Dermis blood vessel endothelial cell (primary cell): ENCODE measurements at places on chromosomes 7 and 10.

DNA sequence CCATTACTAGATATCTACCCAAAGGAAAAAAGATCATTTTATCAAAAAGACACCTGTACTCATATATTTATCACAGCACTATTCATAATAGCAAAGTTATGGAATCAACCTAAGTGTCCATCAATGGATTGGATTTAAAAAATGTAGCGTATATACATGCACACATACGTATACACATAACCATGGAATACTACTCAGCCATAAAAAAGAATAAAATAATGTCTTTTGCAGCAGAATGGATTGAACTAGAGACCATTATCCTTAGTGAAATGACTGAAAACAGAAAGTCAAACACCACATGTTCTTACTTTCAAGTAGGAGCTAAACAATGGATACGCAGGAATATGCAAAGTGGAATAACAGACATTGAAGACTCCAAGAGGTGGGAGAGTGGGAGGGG, 157.7 kb upstream of the LAMB4 start:
- no peak for DNase-seq

DNA sequence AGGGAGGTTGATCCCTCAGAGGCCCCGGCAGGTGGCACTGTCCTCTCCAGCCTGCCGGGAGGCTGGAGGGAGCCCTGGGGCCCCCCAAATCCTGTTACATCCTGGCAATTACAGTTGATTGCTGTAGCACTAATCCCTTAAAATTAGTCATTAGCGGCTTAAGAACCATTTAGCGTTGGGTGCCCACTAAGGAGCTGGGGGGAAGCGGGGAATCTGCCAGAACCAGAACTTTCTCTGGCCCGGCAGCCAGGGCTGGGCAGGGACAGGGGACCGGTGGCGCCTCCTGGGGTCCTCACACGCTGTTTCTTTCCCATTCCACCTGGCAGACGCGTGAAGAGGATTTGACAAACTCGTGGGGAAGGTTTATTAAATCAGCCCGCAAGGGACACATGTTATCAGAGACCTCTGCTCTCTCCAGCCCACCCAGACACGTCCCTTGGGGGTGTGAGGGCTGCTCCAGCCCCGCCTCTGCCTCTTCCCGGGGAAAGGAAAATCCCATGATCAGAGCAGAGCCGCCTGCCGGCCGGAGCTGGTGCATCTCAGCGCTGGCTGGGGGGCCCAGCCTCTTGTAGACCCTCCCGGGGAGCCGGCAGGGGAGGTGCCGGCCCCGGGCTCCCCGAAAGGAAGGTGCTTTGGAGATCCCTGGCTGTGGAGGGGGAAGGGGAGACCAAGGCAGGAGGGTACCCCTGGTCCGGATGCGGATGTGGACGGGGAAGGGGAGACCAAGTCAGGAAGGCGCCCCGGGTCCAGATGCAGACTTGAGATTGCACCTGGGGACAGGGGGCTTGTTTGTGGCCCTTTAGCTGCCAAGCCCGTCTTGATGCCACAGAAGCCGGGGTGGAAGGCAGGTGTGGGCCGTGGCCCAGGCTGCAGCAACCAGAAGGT, 142.7 kb downstream of the ELFN1 start:
- DNase-seq: peak; percentile 37

- DNase-seq: no peak
These were observed 35.2 kb downstream of the EEPD1 start for GRCh38 chr7:36188266-36188665.

GRCh38 chr7:29102558-29103151, 43.7 kb downstream of the CPVL start:
- DNase-seq: peak; percentile 82

- DNase-seq: peak; percentile 69
These were observed 1.3 kb upstream of the FZD8 start for GRCh38 chr10:35643151-35644049.

GRCh38 chr7:121300685-121301420, 27.9 kb upstream of the WNT16 start:
- no peak for DNase-seq

DNA sequence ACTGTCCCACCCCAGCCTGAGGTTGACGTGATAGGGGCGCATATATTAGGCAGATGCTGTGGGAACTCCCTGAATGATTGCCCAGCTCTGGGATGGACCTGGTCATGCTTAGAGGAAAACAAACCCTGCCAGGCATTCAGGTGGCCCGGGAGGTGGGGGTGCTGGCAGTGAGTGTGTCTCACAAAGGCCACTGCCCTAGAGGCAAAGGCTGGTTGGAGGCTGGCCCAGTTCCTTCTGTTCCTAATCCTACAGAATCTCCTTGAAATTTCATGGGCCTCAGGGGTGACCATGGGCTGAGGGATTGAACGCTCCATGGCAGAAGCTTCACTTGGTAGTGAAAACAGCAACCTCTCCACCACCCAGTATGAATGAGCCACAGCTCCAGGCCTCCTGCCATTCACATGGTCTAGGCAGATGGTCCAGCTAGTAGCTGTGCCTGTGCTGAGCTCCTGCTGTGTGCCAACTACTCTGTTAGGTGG, 25.6 kb downstream of the ADRA2A start:
- no peak for DNase-seq

DNA sequence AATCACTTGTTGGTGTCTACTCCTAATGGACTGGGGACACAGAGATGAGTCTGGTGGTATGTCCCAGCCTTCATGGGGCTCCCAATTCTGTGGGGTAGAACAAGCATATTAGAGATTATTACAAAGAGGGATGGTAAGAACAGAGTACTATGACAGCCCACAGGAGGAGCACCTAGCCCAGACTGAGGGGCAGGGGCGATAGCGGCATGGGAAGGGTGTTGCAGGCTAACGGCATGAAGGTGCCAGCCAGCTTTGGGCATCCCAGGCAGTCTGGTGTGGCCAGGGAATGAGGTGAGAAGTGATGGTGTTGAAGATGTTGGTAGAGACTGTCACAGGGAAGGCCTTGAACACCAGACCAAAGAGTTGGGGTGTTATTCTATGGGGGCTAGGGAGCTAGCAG, 280.0 kb downstream of the RPS24 start:
- DNase-seq: no peak

GRCh38 chr7:137007001-137007694, 138.7 kb downstream of the CHRM2 start:
- no peak for DNase-seq

DNA sequence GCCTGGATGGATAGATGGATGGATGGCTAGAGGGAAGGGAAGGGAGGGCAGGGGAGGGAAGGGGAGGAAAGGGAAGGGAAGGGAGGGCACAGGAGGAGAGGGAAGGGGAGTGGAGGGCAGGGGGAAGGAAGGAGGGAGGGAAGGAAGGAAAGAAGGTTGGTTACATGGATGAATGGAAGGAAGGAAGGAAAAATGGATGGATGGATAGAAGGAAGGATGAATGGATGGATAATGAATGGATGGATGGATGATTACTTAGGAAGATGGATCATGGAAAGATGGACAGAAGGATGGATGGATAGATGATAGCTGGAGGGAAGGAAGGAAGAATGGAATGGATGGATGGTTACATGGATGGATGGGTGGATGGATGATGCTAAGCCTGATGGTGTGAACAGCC, 451.7 kb upstream of the FOXK1 start:
- no peak for DNase-seq

- DNase-seq: no peak
These were observed 259.9 kb downstream of the FGFR2 start for GRCh38 chr10:121338206-121338980.

- peak; percentile 88 for DNase-seq
These were observed at the start of gene EBF3 for GRCh38 chr10:129963641-129964501. TSS of gene EBF3 (minus strand) at chr10:129964274. CDS start at chr10:129963768, 506 bp downstream.

GRCh38 chr10:108112218-108112617, 947.7 kb upstream of the SORCS1 start:
- no peak for DNase-seq

DNA sequence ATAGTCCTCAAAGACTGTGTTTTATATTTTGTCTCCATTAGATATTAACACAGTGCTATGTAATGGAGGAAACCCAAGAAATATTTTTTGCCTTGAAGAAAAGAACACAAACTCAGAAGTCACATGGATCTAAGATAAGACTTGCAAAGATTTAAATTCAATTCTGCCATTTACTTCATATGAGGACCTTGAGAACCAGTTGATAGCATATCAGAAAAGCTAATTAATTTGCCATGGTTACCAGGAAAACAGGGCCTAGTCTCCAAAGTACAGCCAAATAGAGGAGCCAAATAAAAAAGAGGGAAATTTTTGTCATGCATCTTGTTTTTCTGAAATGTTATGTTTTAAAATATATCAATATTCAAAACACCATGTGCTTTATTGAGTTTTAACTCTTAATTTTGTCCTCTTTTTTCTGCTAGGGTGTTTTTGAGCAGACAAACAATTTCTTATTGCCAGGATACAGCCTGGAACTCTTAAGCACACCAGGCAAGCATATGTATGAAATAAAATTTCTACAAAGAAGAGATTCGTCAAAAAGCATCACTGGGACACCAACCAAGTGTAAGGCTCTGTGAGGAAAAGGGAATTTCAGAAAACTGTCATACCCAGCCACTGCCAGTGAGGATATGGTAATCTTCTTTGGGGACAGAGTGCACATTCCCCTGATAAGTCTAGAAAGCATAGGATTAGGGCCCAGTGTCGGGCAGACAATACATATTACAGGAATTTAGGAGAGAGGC, 10.6 kb upstream of the TOMM7 start:
- DNase-seq: no peak

DNA sequence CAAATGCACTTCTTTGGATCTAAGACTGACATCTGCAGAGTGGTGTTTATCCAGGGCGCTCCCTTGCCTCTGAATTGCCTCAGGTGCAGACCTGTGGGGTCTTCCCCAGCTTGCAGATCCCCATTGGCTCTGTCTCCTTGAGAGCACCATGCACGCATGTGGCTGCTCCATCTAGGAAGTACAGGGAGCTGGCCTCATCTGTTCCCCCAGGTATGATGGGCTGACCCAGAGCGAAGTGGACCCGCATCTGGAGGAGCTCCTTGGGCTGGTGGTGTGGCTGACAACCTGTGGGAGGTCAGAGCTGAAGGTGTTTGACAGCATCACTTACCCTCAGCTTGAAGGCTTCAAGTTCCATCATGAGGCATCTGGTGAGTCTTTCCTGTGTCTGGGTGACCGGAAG, 44.5 kb downstream of the WDFY4 start:
- no peak for DNase-seq

DNA sequence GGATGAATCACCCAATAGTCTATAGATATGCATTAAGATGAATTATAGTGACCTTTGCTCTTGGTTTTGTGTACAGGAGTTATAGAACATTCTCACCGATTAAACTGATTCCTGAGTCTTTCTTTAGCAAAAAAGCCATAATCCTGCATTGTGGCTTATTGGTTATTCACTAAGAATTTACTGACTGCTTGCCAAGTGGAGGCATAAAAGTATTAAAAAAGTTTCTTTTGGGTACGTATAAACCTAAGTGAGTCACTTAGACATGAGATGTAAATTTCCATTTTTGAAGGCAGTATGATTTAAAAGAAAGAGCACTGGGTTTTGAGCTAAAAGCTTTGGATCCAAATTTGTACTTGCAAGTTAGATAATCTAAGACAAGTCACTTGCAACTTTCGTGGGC, 100.7 kb downstream of the CDK6 start:
- DNase-seq: no peak

GRCh38 chr7:29946428-29947186, 43.0 kb downstream of the SCRN1 start:
- DNase-seq: peak; percentile 70

- no peak for DNase-seq
These were observed 6.4 kb downstream of the CDHR1 start for GRCh38 chr10:84200537-84201243.

- DNase-seq: no peak
These were observed 72.6 kb upstream of the NANOS1 start for GRCh38 chr10:118956802-118957442.

DNA sequence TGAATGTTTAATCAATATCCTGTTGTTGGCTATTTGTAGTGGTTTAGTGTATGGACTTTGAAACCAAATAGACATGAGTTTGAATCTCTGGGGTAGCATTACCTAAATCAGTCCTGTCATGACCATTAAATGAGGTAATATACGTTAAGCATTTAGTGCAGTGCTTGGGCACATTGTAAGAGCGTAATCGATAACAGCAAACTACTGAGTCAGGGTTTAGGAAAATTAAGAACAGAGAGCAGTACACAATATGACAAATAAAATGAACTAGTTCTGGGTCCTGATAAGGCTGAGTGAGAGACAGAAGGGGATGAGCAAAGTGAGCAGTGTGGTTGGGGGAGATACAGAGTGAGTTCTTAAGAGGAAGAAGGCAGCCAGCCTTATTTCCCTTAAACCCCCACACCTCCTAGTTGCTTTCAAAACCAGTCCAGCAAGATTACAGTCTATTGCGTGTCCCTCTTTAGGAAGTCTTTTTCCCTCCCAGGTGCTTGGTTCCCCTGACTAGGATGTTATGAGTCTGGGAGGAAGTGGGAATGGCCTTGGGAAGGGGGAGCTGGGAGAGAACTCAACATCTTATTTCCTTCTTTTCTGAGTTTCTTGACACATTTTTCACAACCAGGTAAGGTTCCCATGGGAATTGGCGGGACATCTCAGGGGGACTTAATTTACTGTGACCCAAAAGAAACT, 171.0 kb downstream of the SND1 start:
- peak; percentile 43 for DNase-seq

DNA sequence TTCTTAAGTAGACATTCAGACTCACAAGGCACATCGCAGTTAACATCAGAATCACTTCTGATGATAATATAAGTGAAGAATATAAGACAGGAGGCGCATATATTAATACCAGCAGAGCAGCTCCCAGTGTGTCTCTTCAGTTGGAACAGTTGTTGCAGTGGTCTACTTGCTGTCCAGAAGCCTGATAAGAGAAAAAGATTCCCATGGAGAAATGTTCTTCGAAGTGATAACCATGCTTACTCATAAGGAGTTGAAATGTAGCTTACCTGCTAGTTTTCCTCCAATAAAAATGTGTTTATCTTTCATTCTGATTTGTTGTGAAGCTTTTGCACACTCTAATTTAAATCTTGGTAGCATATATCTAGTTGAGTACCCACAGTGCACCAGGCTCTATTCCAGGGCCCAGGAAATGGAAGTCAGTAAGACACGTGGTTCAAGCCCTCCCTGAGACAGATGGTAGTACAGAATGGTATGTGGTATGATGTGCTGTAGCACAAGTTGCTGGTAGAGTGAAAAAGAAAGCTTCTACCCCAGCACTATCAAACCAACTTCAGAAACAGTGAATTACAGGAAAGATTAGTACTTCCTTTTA, 124.0 kb downstream of the MAPK8 start:
- DNase-seq: peak; percentile 46

DNA sequence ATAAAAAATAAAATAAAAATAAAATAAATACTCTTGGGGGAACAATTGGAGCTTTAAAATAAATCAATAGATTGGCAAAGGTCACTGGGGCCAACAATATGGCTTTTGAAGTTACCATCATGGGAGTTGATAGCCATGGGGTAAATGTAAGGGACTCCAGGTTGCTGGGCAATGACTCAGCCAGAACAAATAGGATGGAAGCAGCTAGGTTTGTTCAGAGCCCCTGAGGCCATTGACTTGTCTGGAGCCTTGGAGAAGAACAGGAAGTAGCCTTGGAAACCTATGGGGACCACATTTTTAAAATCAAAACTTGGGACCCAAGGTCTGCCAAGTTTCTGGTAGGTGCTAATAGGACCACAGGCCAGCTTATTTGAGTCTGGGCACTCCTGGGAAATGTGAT, 20.2 kb upstream of the FRA10AC1 start:
- DNase-seq: no peak
